ENCODE measurements at places on chromosomes 6 and 20.

DNA sequence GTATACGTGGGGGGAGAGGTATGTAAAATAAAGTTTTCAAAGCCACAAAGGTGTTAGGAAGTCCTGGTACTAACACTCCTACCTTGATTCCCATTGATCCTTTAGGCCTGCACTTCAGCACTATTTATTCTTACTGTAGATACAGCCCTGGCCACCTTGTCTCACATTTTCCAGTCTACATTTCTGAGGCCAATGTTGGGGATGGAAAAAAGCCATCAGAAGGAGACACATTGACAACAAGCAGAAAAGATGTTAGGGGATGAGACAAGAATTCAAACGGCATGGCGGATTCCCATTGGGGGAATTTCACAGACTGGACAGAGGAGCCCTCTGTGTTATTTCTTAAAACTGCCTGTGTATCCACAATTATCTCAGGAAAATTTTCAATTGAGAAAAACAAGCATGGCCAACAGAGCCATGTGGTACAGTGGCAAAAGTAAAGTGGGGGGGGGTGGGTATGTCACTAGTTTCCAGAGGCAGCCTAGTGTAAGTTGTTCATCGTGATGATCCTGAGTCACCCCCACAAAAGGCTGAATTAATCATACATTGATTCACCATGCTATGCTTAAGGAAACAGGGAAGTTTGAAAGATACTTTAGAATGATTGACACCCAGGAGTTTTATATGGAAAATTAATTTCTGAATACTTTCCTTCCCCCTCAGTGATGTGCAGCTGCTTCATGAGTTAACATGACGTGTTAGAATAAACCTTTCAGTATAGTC is 40.5 kb downstream of the RREB1 start:
- DNase-seq, result no peak

DNA sequence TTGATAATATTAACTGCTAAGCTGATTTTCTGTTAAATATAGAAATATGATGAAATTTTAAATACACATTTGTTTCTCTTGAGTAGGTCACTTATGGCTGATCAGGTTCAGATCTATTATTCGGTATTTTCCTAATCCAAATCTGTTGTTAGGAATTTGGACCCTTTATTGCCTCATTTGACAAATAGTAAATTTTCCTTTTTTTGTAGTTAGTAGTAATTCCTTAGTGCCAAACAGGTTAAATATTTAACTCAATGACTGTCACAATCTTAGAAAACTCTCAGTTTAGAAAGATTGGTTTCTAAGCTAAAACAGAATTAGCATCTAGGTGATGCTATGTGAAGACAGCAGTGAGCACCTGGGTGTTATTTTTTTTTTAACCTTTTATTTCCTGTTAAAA is 1598.9 kb downstream of the KHDRBS2 start:
- no peak for DNase-seq

DNA sequence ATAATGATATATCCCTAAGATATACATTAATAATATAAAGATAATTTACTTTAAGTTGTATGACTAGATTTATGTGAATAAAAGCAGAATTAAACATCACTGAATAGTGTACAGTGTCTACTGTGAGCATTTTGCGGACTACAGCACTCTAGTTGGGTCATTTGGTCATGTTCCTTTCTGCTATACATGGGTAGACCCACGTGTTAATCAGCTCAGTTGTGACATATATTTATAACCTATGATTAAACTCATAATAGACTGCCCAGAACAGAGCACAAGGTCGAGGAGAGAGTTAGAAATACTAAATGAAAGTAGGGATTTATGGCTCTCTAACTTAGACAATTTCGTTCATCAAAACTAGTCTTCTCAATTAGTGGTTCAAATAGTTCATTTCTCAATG is 852.7 kb downstream of the EPHA7 start:
- DNase-seq, result no peak

GRCh38 chr20:41054847-41055230 is 26.2 kb downstream of the TOP1 start:
- DNase-seq, result no peak

GRCh38 chr6:113662688-113663333 is 194.3 kb upstream of the MARCKS start:
- no peak for DNase-seq

Measured in caudate nucleus (tissue), 63 donors.